OCI-LY7 (cell line): ENCODE measurements at places on chromosomes 1 and 21.

DNA sequence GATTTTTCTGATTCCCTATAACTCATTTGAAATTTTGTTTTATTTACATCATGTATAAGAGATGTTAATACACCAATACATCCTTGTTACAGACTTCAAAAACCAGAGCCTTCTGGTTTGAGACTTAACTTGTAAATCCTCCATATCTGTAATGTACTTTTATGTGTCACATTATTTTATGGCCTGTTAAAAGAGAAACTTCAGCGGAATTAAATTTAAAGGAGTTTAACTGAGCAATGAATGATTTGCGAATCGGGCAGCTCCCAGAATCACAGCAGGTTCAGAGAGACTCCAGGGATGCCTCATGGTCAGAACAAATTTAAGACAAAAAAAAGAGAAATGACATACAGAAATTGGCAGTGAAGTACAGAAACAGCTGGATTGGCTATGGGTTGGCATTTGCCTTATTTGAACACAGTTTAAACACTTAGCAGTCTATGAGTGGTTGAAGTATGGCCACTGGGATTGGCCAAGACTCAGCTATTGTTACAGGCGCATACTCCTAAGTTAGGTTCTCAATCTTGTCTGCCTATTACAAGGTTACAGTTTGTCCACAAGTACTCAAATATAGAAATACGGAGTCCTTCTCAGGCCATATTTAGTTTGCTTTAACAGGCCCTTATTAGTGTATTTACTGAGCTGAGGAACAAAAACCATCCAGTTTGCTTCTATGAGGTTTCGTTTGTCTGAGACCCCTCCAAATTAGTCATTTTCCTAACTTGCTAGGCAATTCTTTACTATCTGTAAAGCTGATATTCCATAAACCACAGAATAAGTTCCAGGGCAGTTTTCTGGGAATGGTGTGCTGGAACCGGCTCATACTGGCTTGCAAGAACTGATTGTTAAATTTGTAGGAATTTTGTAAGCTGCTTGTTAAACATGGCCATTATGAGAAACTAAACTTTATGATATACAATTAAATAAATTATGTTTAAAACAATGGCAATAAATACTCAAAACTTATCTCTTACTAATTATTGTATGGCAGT lies 56.2 kb upstream of the WDR26 start:
- DNase-seq, result no peak

GRCh38 chr1:32072622-32073298 lies at the start of gene TMEM39B:
Gene TMEM39B, plus strand, starts transcription at chr1:32072939. Its CDS starts 109 bp downstream, at chr1:32073048.
- peak; percentile 98 for DNase-seq

- DNase-seq, result no peak
Measured at GRCh38 chr1:64901663-64902062, 64.7 kb downstream of the JAK1 start.

GRCh38 chr21:33546086-33546485 lies 3.2 kb downstream of the SON start:
- DNase-seq, result peak; percentile 38

GRCh38 chr1:85407746-85408377 lies 57.1 kb downstream of the DDAH1 start:
- DNase-seq, result no peak

DNA sequence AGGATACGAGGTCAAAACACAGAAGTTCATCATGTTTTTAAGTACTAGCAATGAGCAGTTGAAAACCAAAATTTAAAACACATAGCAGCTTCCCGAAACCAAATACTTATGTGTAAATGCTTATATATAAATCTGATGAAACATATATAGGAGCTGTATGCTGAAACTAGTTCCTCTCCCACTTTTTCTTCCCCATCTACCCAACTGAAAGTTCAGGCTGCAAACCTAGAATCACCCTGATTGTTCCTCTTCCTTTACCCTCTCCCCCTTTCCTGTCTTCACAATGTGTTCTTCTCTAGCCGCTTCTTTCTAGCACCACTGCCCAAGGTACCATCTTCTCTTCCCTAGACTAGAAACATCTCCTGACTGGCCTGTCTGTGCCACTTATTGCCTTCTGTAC lies 90.6 kb downstream of the ST3GAL3 start:
- no peak for DNase-seq

- no peak for DNase-seq
Measured at GRCh38 chr1:225471453-225472301, 43.8 kb upstream of the LBR start.

GRCh38 chr1:112589766-112590165 lies 29.2 kb downstream of the ST7L start:
- no peak for DNase-seq
